ENCODE measurements at places on chromosomes 5 and 9. TPM values are rescaled to one million over a fixed set of nuclear protein-coding genes. Genes with fewer than 3 reads are reported as not detected.

GRCh38 chr5:53087171-53087570 lies 22.4 kb downstream of the MOCS2 start:
- DNase-seq = no peak

DNA sequence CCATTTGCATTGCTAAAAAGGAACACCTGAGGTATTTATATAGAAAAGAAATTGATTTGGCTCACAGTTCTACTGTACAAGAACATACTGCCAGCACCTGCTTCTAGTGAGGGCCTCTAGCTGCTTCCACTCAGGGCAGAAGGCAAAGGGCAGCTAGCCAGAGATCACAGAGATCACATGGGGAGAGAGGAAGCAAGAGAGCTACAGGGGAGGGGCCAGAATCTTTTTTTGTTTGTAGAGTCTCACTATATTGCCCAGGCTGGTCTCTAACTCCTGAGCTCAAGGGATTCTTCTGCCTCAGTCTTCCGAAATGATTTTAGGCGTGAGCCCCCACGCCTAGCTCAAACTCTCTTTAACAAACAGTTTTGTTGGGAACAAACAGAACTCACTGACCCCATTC lies 6.1 kb downstream of the SLCO4C1 start:
- no peak for DNase-seq

- no peak for DNase-seq
These were observed 192.0 kb upstream of the PPP1R26 start for GRCh38 chr9:135287627-135288026.

- no peak for DNase-seq
These were observed 171.5 kb upstream of the ATP10B start for GRCh38 chr5:161023551-161023950.

GRCh38 chr5:35365758-35366157 lies 135.5 kb upstream of the PRLR start:
- DNase-seq = no peak

DNA sequence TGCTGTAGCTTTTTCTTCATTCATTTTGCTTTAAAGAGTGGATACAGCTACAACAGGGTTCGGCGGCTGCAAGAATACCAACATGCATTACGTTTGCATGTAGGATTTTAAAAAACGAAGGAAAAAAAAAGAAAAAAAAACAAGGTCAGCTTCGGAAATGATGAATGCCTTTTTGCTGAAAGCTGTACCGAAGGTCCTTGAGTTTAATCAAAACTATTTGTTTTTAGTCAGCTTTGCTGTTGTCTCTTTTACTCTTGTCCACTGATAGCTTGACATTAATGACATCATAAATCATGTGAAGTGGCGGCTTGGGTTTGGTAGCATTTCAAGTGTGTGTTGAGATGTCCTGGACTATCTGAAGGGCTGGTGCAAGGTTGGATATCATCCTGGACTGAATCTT lies 779.1 kb downstream of the NR2F1-AS1 start:
- DNase-seq = no peak

DNA sequence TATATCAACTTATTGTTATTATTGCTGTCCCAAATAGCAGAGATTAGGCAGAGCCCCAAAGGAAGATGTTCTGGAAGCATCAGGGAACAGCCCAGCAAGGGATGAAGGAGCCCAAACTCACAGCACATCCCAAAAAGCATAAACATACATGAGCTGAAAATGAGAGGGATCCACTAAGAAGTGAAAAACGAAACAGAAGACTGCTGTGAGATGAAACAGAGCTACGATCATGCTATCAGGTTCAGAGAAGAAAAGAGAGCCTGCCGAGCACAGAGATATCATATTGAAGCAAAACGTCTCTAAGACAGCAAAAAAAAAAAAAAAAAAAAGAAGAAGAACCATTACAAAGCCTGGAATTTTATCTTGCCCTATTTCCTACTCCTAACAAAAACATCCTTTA lies 127.3 kb downstream of the ZNF608 start:
- no peak for DNase-seq

- no peak for DNase-seq
These were observed 40.3 kb downstream of the HSDL2 start for GRCh38 chr9:112420208-112420607.

GRCh38 chr5:54707841-54708240 lies 190.3 kb downstream of the SNX18 start:
- no peak for DNase-seq

DNA sequence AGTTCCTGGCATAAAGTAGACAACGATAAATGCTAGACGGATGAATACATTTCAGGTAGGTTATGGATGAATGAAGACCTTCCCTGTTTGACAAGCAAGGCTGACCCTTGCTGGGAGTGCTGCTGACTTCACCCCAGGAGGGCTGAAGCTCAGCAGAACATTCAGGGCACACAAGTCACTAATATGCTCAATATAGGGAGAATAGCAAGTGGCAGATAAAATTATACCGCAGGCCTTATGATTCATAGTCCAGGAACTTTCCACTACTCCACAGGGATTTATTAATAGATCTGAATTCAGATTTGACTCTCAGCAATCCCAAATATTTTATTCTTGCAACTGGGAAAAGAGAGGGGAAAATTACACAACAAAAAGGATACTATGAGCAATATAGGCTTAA lies 38.2 kb upstream of the GRAMD2B start:
- DNase-seq = no peak

DNA sequence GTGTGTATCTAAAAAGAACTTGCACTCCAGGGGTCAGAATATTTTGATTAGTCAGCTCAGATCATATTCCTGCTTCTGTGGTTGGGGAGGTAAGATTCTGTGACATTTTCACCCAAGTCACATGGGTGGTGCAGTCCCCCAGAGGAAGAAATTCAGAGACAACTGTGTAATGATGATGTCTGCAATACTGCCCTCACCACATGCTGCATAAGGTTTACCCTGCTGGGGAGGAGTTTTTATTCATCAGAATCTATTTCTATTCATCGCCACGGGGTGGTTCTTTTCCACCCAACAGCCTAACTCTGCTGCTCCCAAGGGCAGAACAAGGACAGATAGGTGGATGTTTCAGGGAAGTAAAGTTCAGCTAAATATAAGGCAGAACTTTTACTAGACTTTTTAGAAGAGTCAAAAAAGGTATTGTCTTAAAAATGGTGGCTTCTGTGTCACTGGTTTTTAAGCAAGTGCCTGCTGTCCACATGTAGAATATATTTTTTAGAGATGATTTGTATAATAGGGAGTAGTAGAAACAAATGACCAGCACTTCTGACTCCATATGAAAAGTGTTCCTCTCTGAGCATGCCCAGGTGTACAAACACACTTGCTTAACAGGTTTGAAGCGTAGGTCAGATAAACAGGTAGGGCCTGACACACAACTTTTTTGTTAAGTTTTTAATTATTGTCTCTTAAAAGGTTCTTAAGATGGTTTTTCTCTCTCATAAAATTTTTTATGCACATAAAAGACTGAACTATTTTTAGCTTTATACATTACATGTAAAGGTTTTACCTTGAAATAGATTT lies 352.7 kb downstream of the LRRC70 start:
- no peak for DNase-seq

DNA sequence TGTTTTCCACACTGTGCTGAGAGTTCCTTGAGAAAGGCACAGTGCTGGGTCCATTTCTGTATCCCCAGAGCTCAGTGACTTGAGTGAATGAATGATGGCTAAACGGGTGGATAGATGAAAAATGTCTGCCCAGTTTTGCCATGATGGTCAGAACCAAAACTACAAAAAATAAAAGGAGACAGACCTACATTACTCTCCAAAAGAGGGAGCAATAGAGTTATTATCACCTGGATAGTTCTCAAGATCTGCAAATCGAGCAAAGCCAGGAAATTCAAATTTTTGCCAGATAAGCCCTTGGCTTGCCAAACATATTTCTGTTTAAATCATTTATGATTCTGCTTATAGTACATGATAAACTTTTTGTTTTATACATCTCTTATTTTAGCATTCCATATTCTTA lies 214.2 kb upstream of the ZNF462 start:
- no peak for DNase-seq

- DNase-seq = no peak
These were observed 158.1 kb upstream of the IER5L start for GRCh38 chr9:129336130-129336528.

GRCh38 chr5:145681686-145682085 lies 153.5 kb downstream of the PRELID2 start:
- no peak for DNase-seq

GRCh38 chr5:173242675-173243121 lies 7.7 kb upstream of the NKX2-5 start:
- DNase-seq = no peak

DNA sequence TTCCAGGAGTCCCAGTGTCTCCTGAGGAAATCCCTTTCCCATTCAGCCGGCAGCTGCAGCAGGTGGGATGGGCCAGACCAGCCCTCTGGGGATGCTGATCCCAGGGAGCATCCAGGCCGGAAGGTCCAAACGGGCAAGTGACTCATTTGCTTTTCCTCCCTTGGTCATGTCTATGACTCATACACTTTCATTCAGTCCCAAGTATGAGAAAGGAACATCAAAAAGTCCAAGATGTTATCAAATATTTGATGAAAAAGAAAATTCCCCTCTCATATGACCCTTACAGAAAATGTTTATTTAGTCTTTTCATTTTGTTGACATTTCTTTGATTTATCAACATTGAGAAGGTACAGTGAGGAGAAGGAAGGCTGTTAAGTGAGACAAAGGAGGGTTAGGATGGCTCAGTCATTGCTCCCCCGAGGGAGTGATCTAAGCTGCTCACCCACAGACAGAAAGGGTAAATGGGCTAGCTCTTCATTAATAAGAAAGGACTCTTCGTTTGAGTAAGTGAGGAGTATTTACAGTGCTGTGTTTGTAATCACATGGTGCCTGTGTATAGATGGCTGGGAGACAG lies 117.6 kb upstream of the ANKRD55 start:
- peak; percentile 54 for DNase-seq

DNA sequence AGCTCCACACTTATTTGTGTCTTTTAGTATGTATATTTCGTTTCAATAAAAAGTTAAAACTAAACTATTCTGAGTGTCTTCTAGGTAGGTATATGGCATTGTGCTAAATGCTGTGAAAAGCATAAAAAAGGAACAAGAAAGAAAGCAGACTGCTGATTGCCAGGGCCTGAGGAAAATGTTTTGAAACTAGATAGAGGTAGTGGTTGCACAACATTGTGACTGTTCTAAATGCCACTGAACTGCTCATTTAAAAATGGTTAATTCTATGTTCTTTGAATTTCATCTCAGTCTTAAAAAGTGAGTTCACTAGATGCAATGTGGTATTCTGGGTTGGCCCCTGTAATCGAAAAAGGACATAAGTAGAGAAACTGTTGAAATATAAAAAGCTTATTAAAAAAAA lies 2.6 kb upstream of the ALAD start:
- DNase-seq = no peak

GRCh38 chr9:71685988-71686387 lies 82.3 kb downstream of the CEMIP2 start:
- DNase-seq = no peak

DNA sequence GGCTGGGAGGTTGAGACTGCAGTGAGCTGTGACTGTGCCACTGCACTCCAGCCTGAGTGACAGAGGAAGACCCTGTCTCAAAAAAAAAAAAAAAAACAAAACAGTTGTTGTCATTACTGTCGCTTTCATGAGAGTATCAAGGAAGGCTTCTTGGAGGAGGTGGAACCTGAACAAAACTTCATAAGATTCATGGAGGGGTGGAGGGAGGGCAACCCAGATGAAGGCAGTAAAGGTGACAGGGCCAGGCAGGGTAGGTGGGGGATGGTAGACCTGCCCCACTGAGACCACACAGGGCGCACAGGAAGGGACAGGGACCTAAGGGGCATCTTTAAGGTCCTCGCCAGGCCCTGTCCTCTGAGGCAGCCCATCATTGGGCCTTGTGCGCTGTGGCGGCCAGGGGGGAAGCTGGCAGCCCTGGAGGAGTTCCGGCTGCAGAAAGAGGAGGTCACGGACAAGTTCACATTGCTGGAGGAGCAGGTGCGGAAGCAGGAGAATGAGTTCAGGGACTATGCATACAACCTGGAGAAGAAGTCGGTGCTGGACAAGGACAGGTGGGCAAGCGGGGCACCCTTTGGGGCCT lies 3.5 kb downstream of the CFAP157 start:
- no peak for DNase-seq

DNA sequence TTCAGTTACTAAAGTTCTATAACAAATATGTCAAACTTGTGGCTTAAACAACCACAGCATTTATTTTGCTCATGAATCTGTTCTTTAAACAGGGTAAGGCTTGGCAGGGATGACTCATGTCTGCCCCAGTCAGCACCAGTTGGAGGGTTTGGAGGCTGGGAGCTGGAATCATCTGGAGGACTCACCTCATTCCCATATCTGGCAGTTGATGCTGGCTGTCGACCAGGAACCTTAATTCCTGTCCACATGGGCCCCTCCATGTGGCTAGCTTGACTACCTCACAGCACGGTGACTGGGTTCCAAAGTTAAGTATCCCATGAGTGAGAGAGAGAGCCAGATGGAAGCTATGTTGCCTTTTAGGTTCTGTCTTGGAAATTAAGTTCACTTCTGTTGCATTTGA lies 13.8 kb upstream of the CCL28 start:
- DNase-seq = no peak

DNA sequence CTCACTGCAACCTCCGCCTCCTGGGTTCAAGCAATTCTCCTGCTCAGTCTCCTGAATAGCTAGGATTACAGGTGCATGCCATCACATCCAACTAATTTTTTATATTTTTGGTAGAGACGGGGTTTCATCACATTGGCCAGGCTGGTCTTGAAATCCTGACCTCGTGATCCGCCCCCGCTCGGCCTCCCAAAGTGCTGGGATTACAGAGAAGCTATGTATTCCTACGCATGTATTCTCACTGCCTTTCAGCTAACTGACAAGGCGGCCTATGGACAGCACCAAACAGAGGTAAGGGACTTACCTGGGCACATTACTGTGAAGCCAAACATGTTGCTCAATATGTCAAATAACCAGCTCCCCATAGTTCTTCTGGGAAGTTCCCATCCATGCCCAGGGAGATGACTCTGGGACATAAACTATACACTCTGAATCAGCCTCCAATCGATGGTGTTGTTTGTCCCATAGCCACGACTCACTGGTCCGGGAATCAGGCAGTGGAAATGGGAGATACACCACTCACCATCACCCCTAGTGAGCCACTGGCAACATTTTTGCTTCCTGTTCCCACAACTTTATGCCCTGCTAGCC lies 114.6 kb downstream of the SYK start:
- no peak for DNase-seq

- DNase-seq = no peak
These were observed 41.8 kb upstream of the GABBR2 start for GRCh38 chr9:98750364-98751060.

ANGPTL2 gene
- 50.9 TPM for total RNA-seq

CCDC183 gene
- 38.0 TPM for total RNA-seq

IGFBPL1 gene
- total RNA-seq = 0.63 TPM

PTGDS gene
- total RNA-seq = 16.1 TPM

GAPVD1 gene
- 40.8 TPM for total RNA-seq

HRH2 gene
- total RNA-seq = 1.3 TPM

INSL6 gene
- total RNA-seq = not detected

KIF27 gene
- total RNA-seq = 4.7 TPM
